ENCODE measurements at places on chromosomes 7 and 10. TPM values are rescaled to one million over a fixed set of nuclear protein-coding genes. Genes with fewer than 3 reads are reported as not detected.

- DNase-seq, result peak; percentile 74
Measured at GRCh38 chr7:128831994-128832879, 2.0 kb downstream of the FLNC start.

- DNase-seq, result no peak
Measured at GRCh38 chr10:62072901-62073300, 171.4 kb downstream of the ARID5B start.

PAPOLB gene
- under 0.01 TPM for total RNA-seq

DNA sequence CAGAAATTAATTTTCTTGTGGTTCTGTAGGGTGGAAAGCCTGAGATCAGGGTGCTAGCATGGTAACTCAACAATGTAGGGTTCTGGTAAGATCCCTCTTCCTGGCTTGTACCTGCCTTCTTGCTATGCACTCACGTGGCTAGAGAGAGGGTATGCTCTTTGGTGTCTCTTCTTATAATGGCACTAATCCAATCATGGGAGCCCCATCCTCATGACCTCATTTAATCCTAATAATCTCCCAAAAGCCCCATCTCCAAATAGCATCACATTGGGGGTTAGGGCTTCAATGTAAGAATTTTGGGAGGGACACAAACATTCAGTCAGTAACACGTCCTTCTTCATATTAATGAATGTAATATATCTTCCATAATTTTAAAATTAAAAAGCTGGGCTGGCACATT, 39.6 kb upstream of the FAM133B start:
- no peak for DNase-seq

DNA sequence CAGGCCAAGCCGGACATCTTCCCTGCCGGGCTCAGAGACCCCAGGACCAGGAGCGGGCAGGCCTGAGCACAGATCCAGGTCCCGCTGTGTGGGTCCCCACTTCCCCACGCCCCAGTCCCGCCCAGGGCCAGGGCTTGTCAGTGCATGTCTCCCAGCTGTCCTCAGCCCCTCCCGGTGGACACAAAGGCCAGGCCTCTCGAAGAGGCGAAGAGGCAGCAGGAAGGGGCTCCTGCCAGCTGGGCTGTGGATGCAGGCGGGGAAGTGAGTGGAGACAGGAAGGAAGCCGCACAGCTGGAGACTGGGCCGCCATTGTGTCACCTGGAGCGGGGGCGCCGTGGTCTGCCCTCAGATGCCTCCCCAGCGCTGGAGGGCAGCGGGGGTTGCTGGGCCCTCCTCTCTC, 4.8 kb downstream of the GRIFIN start:
- peak; percentile 54 for DNase-seq

- DNase-seq, result peak; percentile 30
Measured at GRCh38 chr7:74452748-74453321, 871 bp upstream of the GTF2IRD1 start.

DNA sequence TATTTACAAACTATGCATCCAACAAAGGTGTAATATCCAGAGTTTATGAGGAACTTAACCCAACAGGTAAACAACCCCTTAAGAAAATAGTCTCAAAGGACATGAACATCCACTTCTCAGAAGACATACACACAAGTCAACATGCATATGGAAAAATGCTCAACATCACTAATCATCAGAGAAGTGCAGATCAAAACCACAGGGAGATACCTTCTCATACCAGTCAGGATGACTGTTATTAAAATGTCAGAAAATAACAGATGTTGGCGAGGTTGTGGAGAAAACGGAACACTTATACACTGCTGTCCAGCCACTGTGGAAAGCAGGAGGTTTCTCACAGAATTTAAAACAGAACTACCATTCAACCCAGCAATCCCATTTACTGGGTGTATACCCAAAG, 84.0 kb downstream of the ADD3 start:
- DNase-seq, result no peak
